Thoracic aorta (tissue), 2 donors: ENCODE measurements at places on chromosomes 12 and 14. TPM values are rescaled to one million over a fixed set of nuclear protein-coding genes. Genes with fewer than 3 reads are reported as not detected.
A peak's percentile ranks its signal among the peaks of the same experiment; 100 is the strongest.

GRCh38 chr12:48712209-48712608, 4.3 kb downstream of the CCNT1 start:
- no peak for DNase-seq
- no peak overlapping the region for H3K4me3 ChIP-seq
- no peak overlapping the region for H3K27ac ChIP-seq
- H3K4me1 ChIP-seq: peaks cover 37% of the 10 kb centered on the region
- peaks cover 16% of the 10 kb centered on the region for H3K36me3 ChIP-seq
- no peaks in the 10 kb centered on the region for H3K27me3 ChIP-seq

DNA sequence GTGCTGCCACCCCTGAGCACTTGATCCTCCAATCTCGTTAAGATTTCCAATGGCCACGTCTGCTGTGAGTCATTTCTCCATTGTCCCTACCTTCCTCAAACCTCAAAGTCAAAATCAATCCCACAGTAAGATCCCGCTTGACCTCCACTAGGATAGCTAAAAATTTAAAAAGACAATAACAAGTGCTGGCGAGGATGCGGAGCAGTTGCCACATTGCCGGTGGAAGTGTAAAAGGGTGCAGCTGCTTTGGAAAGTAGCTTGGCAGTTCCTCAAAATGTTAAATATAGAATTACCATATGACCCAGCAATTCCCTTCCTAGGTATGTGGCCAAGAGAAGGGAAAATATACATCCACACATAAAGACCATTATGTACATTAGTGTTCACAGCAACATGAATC, 9.5 kb upstream of the BCL7A start:
- no peaks in the 10 kb centered on the region for H3K36me3 ChIP-seq
- no peak overlapping the region for H3K27ac ChIP-seq
- no peak overlapping the region for H3K4me3 ChIP-seq
- no peak for DNase-seq

- H3K27me3 ChIP-seq: no peaks in the 10 kb centered on the region
- H3K27ac ChIP-seq: no peak overlapping the region
- H3K4me1 ChIP-seq: peaks cover 21% of the 10 kb centered on the region
- no peak overlapping the region for H3K4me3 ChIP-seq
- H3K36me3 ChIP-seq: no peaks in the 10 kb centered on the region
Observed at GRCh38 chr12:92537290-92537960, 165.4 kb upstream of the PLEKHG7 start.

DNA sequence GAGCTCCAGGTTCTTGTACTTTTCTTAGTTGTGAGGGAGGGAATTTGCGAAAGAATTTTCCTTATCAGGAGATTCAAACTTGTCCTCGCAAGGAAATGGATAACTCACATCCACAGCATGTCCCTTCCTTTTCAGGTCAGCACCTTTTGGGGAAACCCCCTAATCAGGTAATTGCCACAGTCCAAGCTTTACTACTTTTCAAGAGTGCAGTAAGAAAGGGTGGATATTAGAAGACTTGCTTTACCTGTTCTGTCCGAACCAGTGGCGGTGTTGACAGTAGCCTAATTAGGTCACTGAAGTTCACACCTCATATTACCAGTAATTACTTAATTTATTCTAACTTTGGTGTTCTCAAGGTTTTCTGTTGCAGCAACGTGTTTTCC, 6.7 kb upstream of the C12orf50 start:
- H3K27ac ChIP-seq: peak overlapping the region; percentile 68
- DNase-seq: no peak
- no peaks in the 10 kb centered on the region for H3K36me3 ChIP-seq

DNA sequence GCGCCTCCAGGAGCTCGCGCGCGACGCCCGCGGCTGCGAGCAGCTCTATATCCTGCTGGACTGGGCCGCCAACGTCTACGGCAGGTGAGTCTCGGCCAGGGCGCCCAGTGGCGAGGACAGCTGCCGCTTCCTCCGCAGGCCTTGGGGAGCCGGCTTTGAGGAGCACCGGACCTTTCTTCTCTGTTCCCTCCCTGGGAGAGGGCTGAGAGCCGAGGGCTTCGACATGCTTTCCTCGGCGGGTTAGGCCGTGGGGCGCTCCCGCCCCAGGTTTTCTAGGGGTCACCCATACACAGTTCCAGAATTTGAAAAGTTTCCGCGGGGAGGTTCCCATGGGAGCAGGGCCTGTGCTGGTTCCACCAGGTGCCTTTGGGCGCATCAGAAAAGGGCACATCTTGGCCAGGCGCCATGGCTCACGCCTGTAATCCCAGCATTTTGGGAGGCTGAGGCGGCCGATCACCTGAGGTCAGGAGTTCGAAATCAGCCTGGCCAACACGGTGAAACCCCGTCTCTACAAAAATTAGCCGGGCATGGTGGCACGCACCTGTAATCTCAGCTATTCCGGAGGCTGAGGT, 8.2 kb downstream of the EXOC3L4 start:
- peaks cover 19% of the 10 kb centered on the region for H3K27me3 ChIP-seq
- H3K4me3 ChIP-seq: peak overlapping the region; percentile 7
- no peaks in the 10 kb centered on the region for H3K36me3 ChIP-seq
- H3K4me1 ChIP-seq: no peaks in the 10 kb centered on the region

Gene TOX4
- total RNA-seq: 54.7 TPM
